ENCODE measurements at places on chromosomes 1 and 21.

- no peak for DNase-seq
These were observed 2.7 kb upstream of the FMO1 start for GRCh38 chr1:171245458-171246064.

- no peak for DNase-seq
These were observed 23.9 kb downstream of the APP start for GRCh38 chr21:26146681-26147080.

- no peak for DNase-seq
These were observed 465.3 kb downstream of the RWDD3 start for GRCh38 chr1:95699149-95699953.

GRCh38 chr21:36052860-36053714, 7.2 kb downstream of the SETD4 start:
- no peak for DNase-seq

GRCh38 chr1:159015440-159015909, 5.8 kb downstream of the IFI16 start:
- DNase-seq: peak; percentile 74

- DNase-seq: no peak
These were observed 297.2 kb downstream of the OMA1 start for GRCh38 chr1:58249388-58249736.

All from AG04450 (cell line).